ENCODE measurements at places on chromosomes 16 and 17. TPM values are rescaled to one million over a fixed set of nuclear protein-coding genes. Genes with fewer than 3 reads are reported as not detected.
A peak's percentile ranks its signal among the peaks of the same experiment; 100 is the strongest.

GRCh38 chr17:81254955-81255717 is 16.0 kb downstream of the NDUFAF8 start:
- peak overlapping the region; percentile 10 for H3K27ac ChIP-seq
- no peaks in the 10 kb centered on the region for H3K27me3 ChIP-seq
- no peaks in the 10 kb centered on the region for H3K36me3 ChIP-seq

- no peaks in the 10 kb centered on the region for H3K27me3 ChIP-seq
- no peak overlapping the region for H3K4me3 ChIP-seq
- H3K4me1 ChIP-seq = no peaks in the 10 kb centered on the region
- no peak overlapping the region for H3K27ac ChIP-seq
- DNase-seq = no peak
- no peaks in the 10 kb centered on the region for H3K36me3 ChIP-seq
Measured at GRCh38 chr16:54412777-54413455, 126.3 kb upstream of the IRX3 start.

The ARL4D gene
- 6.1 TPM for total RNA-seq

GRCh38 chr17:17056156-17056539 is 13.9 kb downstream of the MPRIP start:
- peak; percentile 84 for DNase-seq
- peak overlapping the region; percentile 96 for H3K27ac ChIP-seq
- H3K4me3 ChIP-seq = no peak overlapping the region
- no peaks in the 10 kb centered on the region for H3K27me3 ChIP-seq

The CCDC78 gene
- 2.6 TPM for total RNA-seq

The HOXB7 gene
- total RNA-seq = 1.5 TPM

DNA sequence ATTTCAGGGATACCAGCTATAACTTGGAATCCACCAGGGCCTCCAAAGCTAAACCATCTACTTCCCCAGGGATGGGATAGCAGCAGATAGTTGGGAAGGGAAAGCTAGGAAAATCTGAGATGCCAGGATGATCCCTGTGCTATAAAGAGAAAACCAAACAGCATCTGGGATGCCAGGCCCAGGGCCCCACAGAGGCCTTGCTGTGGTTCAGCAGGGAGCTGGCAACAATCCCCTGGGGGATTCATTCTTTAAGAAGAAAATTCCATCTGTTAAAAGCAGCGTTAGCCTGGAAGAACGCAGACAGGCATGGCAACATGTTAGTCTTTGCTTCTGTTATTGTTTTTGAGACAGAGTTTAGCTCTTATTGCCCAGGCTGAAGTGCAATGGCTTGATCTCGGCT is 16.6 kb downstream of the MYO18A start:
- no peak overlapping the region for H3K4me3 ChIP-seq
- H3K27ac ChIP-seq = no peak overlapping the region

DNA sequence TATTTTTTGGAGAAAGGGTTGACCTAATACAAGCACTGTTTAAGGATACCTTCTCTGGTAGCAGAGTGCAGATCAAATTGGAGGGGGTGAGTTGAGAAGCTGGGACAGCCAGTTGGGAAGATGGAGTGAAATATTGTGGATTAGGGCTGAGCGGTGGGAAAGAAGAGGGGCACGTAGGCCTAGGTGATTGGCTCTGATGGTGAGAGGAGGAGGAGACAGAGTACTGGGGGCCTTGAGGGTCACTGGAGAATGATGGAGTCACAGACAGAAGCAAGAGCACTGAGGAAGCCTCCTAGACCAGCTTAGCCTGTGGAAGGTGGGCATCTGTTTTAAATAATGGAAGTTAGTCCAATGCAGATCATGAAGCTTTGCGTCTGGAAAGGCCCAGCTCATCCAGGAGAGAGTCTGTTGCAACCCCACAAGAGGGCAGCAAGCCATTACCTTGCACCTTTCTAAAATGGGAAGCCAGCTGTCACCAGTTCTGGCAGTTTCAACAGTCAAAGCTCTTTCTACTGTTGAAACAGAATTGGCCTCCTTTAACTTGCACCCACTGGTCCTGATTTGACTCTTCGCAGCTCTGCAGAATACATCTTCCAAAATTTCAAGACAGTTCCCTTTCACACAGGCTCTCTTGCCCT is 11.8 kb downstream of the SLC9A5 start:
- no peaks in the 10 kb centered on the region for H3K36me3 ChIP-seq
- H3K27me3 ChIP-seq = no peaks in the 10 kb centered on the region
- DNase-seq = no peak
- H3K27ac ChIP-seq = no peak overlapping the region
- H3K4me3 ChIP-seq = no peak overlapping the region

- peak overlapping the region; percentile 55 for H3K27ac ChIP-seq
- no peak overlapping the region for H3K4me3 ChIP-seq
- H3K4me1 ChIP-seq = no peaks in the 10 kb centered on the region
- no peak for DNase-seq
- no peaks in the 10 kb centered on the region for H3K27me3 ChIP-seq
Measured at GRCh38 chr16:50573947-50574744, 25.9 kb downstream of the NKD1 start.

The ZNF750 gene
- 7.8 TPM for total RNA-seq

- no peaks in the 10 kb centered on the region for H3K36me3 ChIP-seq
- peak overlapping the region; percentile 27 for H3K27ac ChIP-seq
- no peak overlapping the region for H3K4me3 ChIP-seq
- no peaks in the 10 kb centered on the region for H3K4me1 ChIP-seq
Measured at GRCh38 chr16:10929853-10930754, 12.2 kb downstream of the DEXI start.
